Placental epithelial cell (primary cell): ENCODE measurements at places on chromosomes 4 and X. TPM values are rescaled to one million over a fixed set of nuclear protein-coding genes. Genes with fewer than 3 reads are reported as not detected.

The ADGRG2 gene
- total RNA-seq: 0.22 and 0.39 TPM in 2 replicates

The PABPC1L2B gene
- total RNA-seq: not detected in 2 replicates

The RIPPLY1 gene
- total RNA-seq: not detected in 2 replicates

The P2RY8 gene
- total RNA-seq: not detected in 2 replicates

The ARHGAP36 gene
- total RNA-seq: not detected in 2 replicates

The IL1RAPL1 gene
- total RNA-seq: under 0.01 TPM in 1 of 2 replicates, not detected in the other

The PRR27 gene
- total RNA-seq: not detected in 2 replicates

The ZNF630 gene
- total RNA-seq: 2.2 and 5.5 TPM in 2 replicates
